ENCODE measurements at places on chromosomes 7 and 10. TPM values are rescaled to one million over a fixed set of nuclear protein-coding genes. Genes with fewer than 3 reads are reported as not detected.

Gene FERD3L
- total RNA-seq, result not detected

Gene SPOCK2
- 6.8 TPM for total RNA-seq

DNA sequence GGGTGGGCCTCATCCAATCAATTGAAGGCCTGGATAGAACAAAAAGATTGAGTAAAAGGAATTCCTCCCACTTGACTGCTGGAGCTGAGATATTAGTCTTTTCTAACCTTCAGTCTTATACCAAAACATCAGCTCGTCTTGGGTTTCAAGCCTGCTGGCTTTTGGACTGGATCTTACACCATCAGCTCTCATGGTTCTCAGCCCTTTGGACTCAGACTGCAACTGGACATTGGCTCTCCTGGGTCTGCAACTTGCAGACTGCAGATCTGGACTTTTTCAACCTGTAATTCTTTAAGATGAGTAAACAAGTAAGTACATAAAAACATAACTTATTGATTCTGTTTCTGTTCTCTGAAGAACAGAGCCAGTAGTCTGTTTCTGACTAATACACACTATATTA is 73.7 kb downstream of the PPP1R3C start:
- DNase-seq, result no peak

GRCh38 chr10:8504499-8504898 is 450.0 kb downstream of the GATA3 start:
- DNase-seq, result no peak

GRCh38 chr7:26683277-26683676 is 181.1 kb downstream of the SKAP2 start:
- DNase-seq, result no peak

- no peak for DNase-seq
These were observed 199.9 kb downstream of the KCND2 start for GRCh38 chr7:120472892-120473291.

GRCh38 chr10:23174074-23174976 is 17.8 kb upstream of the PTF1A start:
- DNase-seq, result no peak

DNA sequence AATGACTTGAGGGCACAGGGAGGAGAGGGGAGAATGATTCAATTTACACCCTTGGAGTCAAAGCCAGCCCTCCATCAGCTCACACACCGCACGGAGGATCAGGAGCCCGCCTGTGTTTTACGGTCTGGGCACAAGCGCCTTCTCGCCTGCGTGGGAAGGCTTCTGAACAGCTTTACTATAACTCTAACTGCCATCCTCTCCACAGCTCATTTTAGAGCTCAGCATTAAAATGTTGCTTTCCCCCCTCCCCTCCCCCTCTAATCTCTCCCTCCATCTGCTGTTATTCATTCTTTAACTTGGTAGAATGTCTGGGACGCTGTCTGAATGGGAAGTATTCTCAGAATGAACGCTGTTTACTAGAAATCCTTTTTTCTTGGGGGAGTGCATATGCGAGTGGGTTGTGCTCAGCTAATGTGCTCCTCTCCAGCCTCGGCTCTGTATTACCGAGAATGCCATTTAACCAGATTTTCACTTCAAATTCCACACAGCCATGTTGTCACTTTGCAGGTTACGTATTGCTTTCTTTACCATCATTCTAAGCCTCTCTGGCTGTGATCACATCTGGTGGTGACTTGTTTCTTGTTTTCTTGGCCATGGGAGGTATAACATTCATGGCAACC is 140.1 kb downstream of the GFRA1 start:
- DNase-seq, result peak; percentile 29

GRCh38 chr7:108232076-108232475 is 101.9 kb upstream of the LAMB4 start:
- DNase-seq, result no peak

DNA sequence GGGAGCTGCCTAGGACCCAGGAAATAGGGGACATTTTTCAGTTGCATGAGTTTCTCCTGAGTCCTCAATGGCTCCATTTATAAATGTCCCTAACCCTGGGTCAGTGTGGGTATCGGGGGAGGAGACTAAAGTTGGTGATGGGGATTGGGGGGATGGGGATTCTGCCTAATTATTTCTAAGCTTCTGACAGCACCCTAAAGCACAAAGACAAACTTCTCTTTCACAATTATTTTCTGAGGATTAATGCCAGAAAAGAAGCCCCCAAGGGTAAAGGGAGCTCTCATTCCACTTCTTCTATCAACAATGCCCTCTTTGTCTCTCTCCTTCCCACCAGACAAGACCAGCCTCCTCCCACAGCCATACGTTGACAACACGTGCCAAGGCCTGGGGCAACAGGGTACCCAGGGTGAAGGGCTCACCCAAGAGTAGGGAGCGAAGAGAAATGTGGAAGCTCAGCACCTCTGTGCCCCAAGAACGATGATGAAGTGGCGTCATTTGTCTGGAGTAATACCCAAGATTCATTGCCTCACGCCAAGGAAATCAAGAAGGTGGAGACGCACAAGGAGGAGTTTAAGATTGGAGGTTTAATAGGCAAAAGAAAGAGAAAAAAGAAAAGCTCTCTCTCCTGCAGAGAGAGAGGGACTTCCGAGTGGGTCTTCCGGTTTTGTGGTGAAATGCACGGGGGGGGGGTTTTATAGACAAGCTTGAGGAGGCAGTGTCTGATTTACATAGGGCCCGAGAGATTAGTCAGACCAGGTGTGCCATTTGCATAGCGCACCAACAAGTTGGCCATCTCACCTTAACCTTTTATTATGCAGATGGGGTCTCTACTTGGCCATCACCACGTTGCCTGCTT is 14.4 kb upstream of the GJC3 start:
- DNase-seq, result peak; percentile 79

- no peak for DNase-seq
These were observed 45.2 kb upstream of the LYZL2 start for GRCh38 chr10:30674796-30675195.

- DNase-seq, result no peak
These were observed 92.8 kb downstream of the SEPTIN7 start for GRCh38 chr7:35893649-35894048.

DNA sequence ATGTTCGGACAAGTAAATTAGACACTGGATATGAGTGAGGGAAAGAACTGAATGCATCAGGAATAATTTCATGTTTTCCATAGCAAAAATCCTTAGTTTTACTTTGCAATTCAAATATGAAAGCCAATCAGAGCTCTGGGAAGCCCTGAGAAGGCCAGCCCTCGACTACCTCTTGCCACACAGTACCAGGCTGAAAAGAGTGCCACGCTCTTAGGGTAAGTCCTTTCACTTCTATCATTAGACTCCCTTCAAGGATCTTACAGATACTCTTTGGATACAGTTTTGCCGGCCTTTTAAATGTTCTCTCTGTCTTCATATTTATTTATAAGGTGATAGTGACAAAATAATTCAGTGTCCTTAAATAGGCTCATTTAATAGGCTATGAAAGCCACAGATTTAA is 1.9 kb downstream of the COBL start:
- no peak for DNase-seq

GRCh38 chr7:3486841-3487240 is 185.8 kb downstream of the SDK1 start:
- DNase-seq, result no peak

All from esophagus muscularis mucosa (tissue), 4 donors.